Activated T-cell treated with anti-CD3 and anti-CD28 coated beads, Interleukin-2, amount 50 U/mL, for 72 hours (primary cell): ENCODE measurements at places on chromosomes 6 and 20. TPM values are rescaled to one million over a fixed set of nuclear protein-coding genes. Genes with fewer than 3 reads are reported as not detected.

The PGC gene
- not detected for total RNA-seq

The ACTL10 gene
- total RNA-seq, result 1.8 TPM

GRCh38 chr20:991850-992249, 10.3 kb downstream of the RSPO4 start:
- no peak overlapping the region for H3K4me3 ChIP-seq
- H3K4me1 ChIP-seq, result peaks cover 5% of the 10 kb centered on the region
- H3K36me3 ChIP-seq, result no peaks in the 10 kb centered on the region
- DNase-seq, result no peak
- peaks cover 26% of the 10 kb centered on the region for H3K27me3 ChIP-seq

The CRISP2 gene
- not detected for total RNA-seq

The TRAM2 gene
- 4.9 TPM for total RNA-seq

The SLC44A4 gene
- total RNA-seq, result 0.22 TPM

DNA sequence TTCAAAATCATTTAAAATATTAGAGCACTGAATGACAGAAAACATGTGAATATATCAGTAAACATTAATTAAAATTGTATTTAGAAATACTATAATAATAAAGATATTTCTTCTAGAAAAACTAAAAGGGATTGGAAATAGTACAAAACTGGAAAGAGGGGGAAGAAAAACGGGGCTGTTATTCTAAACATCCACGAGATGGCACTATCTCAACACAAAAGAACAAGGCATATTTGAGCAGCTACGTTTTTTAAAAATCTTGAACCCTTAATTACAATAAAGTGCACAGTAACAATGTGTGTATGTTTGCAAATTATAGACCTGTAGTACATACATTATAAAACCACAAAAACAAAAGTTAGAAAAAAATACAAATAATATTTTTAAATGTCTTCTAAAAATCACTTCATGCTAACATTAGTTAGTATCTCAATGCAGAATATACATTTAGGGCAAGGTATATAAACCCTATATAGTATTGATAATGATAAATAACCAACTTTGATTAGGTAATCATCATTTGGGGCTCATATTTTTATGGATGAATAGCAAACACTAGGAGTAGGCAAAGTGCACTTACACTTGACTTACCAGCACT, 42.5 kb upstream of the PNISR start:
- no peaks in the 10 kb centered on the region for H3K4me1 ChIP-seq
- H3K36me3 ChIP-seq, result no peaks in the 10 kb centered on the region
- H3K27me3 ChIP-seq, result no peaks in the 10 kb centered on the region
- no peak for DNase-seq

The FAM217B gene
- total RNA-seq, result 20.4 TPM

The KAT14 gene
- 16.2 TPM for total RNA-seq

- DNase-seq, result no peak
- H3K27ac ChIP-seq, result no peak overlapping the region
- no peaks in the 10 kb centered on the region for H3K36me3 ChIP-seq
- no peak overlapping the region for H3K4me3 ChIP-seq
- H3K27me3 ChIP-seq, result peaks cover 55% of the 10 kb centered on the region
Observed at GRCh38 chr6:167684276-167685104, 142.2 kb upstream of the AFDN start.

GRCh38 chr6:37700620-37700973, 2.9 kb upstream of the MDGA1 start:
- H3K4me1 ChIP-seq, result peaks cover 28% of the 10 kb centered on the region
- no peak overlapping the region for H3K27ac ChIP-seq
- no peak overlapping the region for H3K4me3 ChIP-seq
- no peak for DNase-seq
- peaks cover 5% of the 10 kb centered on the region for H3K36me3 ChIP-seq

The NRN1 gene
- 3.3 TPM for total RNA-seq

The PAX1 gene
- not detected for total RNA-seq

DNA sequence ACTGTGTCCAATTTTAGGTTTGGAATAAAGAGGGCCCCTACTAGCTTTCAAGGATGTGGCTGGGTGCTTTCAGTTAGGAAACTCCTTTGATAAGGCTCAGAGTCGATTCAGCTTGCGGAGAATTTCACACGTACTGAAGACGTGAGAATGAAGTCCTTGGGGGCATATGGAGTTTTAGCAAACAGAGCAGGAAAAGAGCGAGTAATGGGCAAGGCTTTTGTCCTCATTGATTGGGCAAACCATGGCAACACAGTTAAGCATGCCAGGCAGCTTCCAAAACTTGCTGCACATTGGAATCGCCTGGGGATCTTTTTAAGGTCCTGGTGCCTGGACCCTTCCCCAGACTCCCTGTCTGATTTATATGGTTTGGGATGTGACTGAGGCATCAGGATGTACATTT, 29.2 kb downstream of the ISM1 start:
- peaks cover 6% of the 10 kb centered on the region for H3K27me3 ChIP-seq
- no peaks in the 10 kb centered on the region for H3K36me3 ChIP-seq
- H3K4me3 ChIP-seq, result no peak overlapping the region
- H3K4me1 ChIP-seq, result peaks cover 56% of the 10 kb centered on the region
- no peak for DNase-seq

DNA sequence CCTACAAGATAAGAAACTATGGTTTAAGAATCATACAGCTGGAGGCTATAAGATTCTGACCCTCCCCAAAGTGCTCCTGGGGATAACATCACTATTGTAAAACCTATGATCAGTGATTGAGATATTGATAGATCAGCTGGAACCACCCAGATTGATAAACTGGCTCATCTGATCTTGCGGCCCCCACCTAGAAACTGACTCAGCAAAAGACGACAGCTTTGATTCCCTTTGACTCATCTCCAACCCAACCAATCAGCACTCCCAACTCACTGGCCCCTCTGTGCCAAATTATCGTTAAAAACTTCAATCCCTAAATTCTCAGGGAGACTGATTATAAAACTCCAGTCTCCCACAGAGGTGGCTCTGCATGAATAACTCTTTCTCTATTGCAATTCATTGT, 106.4 kb downstream of the SCP2D1 start:
- H3K27me3 ChIP-seq, result no peaks in the 10 kb centered on the region
- no peak overlapping the region for H3K27ac ChIP-seq
- no peak for DNase-seq
- H3K36me3 ChIP-seq, result no peaks in the 10 kb centered on the region
- H3K4me1 ChIP-seq, result no peaks in the 10 kb centered on the region
- H3K4me3 ChIP-seq, result no peak overlapping the region

DNA sequence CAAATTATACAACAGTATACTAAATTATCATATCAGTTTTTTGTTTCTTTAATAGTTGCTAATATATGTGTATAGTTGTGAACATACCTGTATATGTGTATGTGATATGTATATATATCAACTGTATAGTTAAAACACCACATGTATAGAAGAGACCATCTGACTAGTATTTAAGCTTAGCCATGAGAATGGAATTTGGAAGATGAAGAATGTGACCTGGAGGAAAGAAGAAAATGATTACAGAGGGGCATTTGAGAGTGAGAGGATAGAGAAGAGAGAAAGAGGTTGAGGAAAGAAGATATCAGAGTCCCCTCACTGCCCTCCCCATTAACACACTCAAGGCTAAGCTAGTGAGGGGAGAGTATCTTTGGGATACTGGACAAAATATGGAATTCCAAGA, 335.9 kb downstream of the BCKDHB start:
- H3K27me3 ChIP-seq, result no peaks in the 10 kb centered on the region
- H3K27ac ChIP-seq, result no peak overlapping the region
- no peak overlapping the region for H3K4me3 ChIP-seq
- H3K4me1 ChIP-seq, result no peaks in the 10 kb centered on the region

GRCh38 chr6:43914272-43915147, 144.5 kb downstream of the VEGFA start:
- no peak for DNase-seq
- H3K27ac ChIP-seq, result no peak overlapping the region
- H3K4me3 ChIP-seq, result no peak overlapping the region
- no peaks in the 10 kb centered on the region for H3K36me3 ChIP-seq
- H3K4me1 ChIP-seq, result peaks cover 5% of the 10 kb centered on the region
- H3K27me3 ChIP-seq, result no peaks in the 10 kb centered on the region

The ANKRD66 gene
- total RNA-seq, result not detected

The SIRPB2 gene
- total RNA-seq, result not detected

- peak overlapping the region; percentile 71 for H3K4me3 ChIP-seq
- H3K27me3 ChIP-seq, result peaks cover 5% of the 10 kb centered on the region
- DNase-seq, result no peak
- peaks cover 2% of the 10 kb centered on the region for H3K36me3 ChIP-seq
- H3K4me1 ChIP-seq, result peaks cover 52% of the 10 kb centered on the region
- peak overlapping the region; percentile 47 for H3K27ac ChIP-seq
Observed at GRCh38 chr6:128657181-128657580, 136.8 kb upstream of the PTPRK start.

GRCh38 chr6:17269840-17270239, 11.3 kb upstream of the RBM24 start:
- no peaks in the 10 kb centered on the region for H3K36me3 ChIP-seq
- no peak overlapping the region for H3K4me3 ChIP-seq

- H3K4me1 ChIP-seq, result no peaks in the 10 kb centered on the region
- no peaks in the 10 kb centered on the region for H3K36me3 ChIP-seq
- DNase-seq, result no peak
- H3K27me3 ChIP-seq, result no peaks in the 10 kb centered on the region
- H3K27ac ChIP-seq, result no peak overlapping the region
Observed at GRCh38 chr6:54860739-54861138, 14.2 kb downstream of the FAM83B start.

DNA sequence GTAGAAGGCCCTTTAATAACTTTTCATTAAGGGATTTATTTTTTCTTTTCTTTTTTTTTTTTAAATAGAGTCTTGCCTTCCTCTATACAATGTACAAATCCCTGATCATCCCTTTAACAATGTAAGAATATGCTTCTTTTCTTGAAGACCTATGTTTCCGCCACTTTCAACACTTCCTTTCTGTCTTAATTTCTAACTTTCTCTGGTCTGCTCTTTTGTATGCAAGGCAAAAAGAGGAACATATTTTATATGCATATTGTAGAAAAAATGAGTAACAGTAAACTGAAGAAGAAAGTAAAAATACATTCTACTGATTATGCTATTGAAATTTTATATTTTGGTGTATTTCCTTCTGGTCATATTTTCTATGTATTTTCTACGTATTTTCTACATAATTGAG, 484.7 kb downstream of the TFAP2B start:
- H3K4me1 ChIP-seq, result no peaks in the 10 kb centered on the region
- DNase-seq, result no peak
- H3K27ac ChIP-seq, result no peak overlapping the region
- H3K4me3 ChIP-seq, result no peak overlapping the region
- no peaks in the 10 kb centered on the region for H3K36me3 ChIP-seq
- no peaks in the 10 kb centered on the region for H3K27me3 ChIP-seq

The ENPP1 gene
- 0.53 TPM for total RNA-seq

DNA sequence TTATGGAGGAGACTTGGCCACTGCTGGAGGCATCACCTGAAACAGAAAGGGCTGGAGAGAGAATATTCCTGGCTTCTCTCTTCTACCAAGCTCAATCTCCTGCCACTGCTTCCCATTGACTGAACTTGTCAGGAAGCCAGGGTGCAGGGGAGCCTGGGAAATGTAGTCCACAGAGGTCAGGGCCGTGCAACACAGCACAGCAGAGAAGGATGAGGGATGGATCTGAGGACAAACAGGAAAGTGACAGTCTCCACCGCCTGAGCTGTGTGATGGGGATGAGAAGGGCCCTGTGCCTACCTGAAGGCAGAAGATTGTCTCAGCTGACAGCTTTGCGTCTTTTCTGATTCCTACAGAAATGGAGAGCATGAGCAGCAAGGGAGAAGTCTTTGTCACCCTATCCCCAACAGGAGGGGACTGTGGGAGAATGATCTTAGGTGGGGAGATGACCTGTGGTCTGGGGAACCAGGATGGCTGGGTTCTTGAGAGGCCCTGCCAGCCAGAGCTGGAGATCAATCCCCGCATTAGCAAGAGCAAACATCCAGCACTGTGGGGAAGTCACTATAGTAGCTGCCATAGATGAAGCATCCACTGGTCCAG, 114.2 kb downstream of the SNX5 start:
- H3K4me3 ChIP-seq, result no peak overlapping the region
- H3K4me1 ChIP-seq, result peaks cover 2% of the 10 kb centered on the region
- no peak overlapping the region for H3K27ac ChIP-seq
- no peak for DNase-seq
- H3K27me3 ChIP-seq, result no peaks in the 10 kb centered on the region

DNA sequence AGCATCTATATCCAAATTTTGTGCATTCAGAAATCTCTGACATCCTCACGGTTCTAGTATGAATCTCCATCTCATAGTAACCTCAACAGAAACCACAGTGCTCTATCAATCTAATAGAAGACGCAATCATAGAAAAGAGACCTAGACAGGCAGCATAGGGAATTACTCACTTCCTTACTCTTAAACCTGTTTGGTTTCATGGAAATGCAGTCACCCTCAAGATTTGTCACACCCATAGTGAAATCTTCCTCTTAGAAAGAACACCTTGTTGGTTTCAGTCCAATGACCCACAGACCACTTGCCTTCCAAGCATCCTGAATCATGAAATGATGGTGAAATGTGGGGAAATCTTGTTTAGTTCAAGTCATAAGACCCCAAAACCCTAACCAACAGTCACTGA, 166.1 kb upstream of the PRDM1 start:
- H3K4me1 ChIP-seq, result peaks cover 14% of the 10 kb centered on the region
- peaks cover 7% of the 10 kb centered on the region for H3K27me3 ChIP-seq
- no peak overlapping the region for H3K4me3 ChIP-seq
- peak; percentile 41 for DNase-seq

DNA sequence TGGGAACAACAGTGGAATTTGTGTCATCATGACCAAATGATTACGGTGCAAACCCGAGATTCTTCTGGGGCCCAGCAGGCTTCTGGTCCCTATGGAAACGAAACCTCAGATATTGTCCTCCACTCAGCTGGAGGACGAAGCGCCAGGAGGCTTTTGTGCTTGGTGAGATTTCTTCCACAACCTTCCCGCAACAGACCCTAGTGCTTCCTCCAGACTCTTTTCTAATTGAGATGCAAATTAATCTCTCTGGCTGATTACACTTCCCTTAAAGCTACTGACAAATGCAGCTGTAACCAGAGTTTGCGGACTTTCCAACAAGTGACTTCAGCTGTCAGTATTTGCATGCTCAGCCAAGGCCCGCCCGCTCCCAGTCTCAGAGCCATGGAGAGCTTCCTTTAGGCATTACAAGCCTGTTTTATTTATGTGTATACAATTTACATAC, 96.0 kb downstream of the INSM1 start:
- no peak overlapping the region for H3K4me3 ChIP-seq
- peaks cover 2% of the 10 kb centered on the region for H3K36me3 ChIP-seq
- DNase-seq, result no peak
- peaks cover 44% of the 10 kb centered on the region for H3K4me1 ChIP-seq

DNA sequence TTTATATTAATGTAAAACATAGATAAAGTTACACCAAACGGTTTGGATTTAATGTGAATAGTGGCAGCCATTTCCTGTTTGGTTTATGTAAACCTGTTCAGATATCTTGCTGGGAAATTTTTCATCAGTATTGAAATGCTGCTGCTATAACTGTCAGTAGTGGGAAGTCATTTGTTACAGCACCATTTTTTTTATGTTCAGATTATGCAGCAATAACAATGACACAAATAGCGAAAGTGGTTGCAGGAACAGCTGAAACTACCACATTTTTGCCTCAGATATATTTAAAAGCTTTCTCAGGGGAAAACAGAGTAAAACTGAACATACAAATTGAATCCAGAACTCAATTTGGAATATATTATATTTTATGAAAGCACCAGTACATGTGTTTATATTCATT, 128.8 kb upstream of the SIM1 start:
- H3K36me3 ChIP-seq, result peaks cover 1% of the 10 kb centered on the region
- H3K4me1 ChIP-seq, result no peaks in the 10 kb centered on the region
- H3K27ac ChIP-seq, result no peak overlapping the region
- DNase-seq, result no peak
- no peak overlapping the region for H3K4me3 ChIP-seq
